ENCODE measurements at places on chromosomes 4 and X. TPM values are rescaled to one million over a fixed set of nuclear protein-coding genes. Genes with fewer than 3 reads are reported as not detected.

The SSX2B gene
- total RNA-seq: not detected

The ITM2A gene
- not detected for total RNA-seq

The HSFX3 gene
- total RNA-seq: not detected

The VCX3A gene
- not detected for total RNA-seq

The CSN1S1 gene
- total RNA-seq: not detected

The TENM3 gene
- 94.7 TPM for total RNA-seq

The SGCB gene
- 6.5 TPM for total RNA-seq

The CLDN34 gene
- not detected for total RNA-seq

The UBE2D3 gene
- 305 TPM for total RNA-seq

The FAM47A gene
- not detected for total RNA-seq

The PABPC4L gene
- not detected for total RNA-seq

The TMEM271 gene
- not detected for total RNA-seq

The UNC5C gene
- not detected for total RNA-seq

The VSIG4 gene
- total RNA-seq: not detected

The PASD1 gene
- not detected for total RNA-seq

The GAB3 gene
- not detected for total RNA-seq

The FRMPD3 gene
- total RNA-seq: not detected

The MAGEA9B gene
- total RNA-seq: not detected

The ZBTB33 gene
- total RNA-seq: 16.5 TPM

The CXCL13 gene
- total RNA-seq: not detected

The BST1 gene
- 0.72 TPM for total RNA-seq

Measured in Caco-2 (cell line).